Nucleus accumbens (tissue), 56 donors: ENCODE measurements at places on chromosomes 13 and 19.

GRCh38 chr13:74367193-74367592 is 233.0 kb upstream of the KLF12 start:
- DNase-seq: no peak

DNA sequence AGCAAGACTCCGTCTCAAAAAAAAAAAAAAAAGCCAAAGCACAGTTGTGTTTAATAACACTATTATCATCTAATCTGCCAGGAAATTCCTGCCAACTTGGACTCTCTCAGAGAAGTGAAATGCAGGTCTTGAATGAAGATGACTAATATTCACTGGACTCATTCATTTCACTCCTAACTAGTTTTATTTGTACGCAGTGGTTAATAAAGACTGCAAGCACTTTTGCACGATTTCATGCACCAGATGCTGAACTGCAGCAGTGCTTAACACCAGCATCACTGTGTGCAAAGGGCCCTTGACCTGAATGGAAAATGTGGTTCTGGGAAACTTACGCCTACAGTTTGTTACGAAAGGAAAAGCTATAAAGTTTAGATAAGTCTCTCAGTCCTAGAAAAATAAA is 63.3 kb downstream of the DHRS12 start:
- no peak for DNase-seq

DNA sequence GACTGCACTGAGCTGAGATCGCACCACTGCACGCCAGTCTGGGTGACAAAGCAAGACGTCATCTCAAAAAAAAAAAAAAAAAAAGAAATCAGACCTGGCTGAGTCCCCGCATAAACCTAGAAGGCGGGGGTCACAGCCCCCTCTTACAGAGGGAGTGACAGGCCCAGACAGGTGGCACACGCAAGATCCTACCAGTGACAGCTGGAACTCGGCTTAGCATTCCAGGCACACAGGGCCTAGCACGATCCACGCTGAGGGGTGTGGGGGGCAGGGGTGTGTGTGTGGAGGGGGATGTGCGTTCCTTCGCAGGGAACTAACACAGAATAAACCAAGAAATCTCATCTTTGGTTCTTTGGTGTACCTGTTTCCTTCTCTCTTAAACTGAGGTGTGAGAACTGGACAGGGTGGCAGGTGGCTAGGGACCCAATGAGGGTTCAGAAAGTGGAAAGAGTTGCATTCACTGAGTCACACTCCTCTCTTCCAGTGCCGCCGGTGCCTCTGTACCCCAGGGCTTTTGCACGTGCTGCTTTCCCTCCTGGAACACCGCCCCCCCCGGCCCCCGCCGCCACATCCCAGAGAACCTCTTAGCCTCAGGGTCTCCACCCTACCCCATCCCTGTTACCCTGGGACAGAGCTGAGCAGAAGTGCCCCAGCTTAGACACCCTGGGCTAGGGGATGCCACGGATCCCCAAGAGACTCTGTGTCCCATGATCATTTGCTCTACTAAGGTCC is 5.0 kb downstream of the SGTA start:
- no peak for DNase-seq

GRCh38 chr13:44918326-44919103 is 70.8 kb downstream of the NUFIP1 start:
- DNase-seq: peak; percentile 83

DNA sequence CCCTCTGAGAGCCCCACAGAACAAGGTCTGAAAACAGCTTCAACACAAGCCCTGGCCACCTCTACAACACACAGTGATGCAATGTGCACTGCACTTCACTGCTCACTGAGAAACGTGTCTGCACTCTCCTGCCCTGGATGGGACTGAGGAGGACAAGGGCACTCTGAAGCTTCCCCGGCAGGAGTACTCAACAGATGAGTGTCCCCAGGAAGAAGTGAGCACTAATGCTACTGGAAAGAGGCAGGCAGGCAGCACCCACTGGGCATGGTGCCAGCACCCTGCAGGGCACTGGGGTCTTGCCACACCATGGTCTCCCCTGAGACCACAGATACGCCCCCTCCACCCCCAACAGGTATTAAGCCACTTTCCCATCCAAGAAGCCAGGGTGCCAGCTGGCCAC is 17.7 kb upstream of the SLC35E1 start:
- no peak for DNase-seq

DNA sequence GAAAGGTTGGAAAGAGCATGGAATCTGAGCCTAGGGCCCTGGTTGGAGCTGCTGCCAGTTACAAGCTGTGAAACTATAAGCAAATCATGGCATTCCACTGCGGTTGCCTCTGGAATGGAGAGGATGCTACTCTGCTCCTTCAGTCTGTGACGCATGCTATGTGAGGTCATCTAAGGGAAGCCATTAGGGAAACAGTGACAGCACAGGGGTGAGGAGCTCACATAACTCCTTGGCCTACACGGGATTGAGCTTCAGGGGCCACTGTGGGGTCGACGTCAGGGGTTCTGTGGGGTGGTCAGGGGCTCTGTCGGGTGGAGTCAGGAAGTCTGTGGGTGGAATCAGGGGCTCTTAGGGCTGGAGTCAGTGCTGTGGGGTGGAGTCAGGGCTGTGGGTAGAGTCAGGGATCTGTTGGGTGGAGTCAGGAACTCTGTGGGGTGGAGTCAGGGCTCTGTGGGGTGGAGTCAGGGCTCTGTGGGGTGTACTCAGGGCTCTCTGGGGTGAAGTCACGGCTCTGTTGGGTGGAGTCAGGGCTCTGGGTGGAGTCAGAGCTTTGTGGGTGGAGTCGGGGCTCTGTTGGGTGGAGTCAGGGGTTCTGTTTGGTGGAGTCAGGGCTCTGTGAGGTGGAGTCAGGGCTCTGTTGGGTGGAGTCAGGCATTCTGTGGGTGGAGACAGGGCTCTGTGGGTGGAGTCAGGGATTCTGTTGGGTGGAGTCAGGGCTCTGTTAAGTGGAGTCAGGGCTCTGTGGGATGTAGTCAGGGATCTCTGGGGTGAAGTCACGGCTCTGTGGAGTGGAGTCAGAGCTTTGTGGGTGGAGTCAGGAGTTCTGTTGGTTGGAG is 35.8 kb upstream of the MEDAG start:
- no peak for DNase-seq

DNA sequence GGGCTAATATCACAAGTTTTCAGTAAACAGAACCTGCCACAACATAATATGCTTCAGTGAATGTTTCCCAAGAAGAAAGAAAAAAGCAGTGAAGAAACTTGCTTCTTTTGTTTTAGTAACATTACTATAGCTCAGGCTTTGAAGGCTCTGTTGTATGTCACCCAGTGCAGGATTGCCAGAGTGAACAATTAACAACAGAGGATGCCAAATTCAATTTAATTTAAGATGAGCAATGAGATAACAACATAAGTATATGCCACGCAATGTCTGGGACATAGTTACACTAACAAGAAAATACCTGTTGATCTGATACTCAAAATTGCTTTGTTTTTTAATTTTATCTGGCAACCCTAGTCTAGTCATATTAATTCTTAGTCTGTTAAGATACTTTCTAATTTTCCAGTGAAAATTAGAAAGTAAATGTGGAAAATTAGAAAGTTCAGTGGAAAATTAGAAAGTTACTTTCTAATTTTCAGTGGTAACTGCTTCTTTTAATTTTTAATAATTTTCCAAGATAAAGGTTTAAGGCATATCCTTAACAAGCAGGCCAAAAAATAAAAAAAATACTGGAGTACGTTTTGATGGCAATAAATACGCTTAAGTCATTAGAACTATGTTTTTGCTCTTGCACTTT is 336.3 kb downstream of the SLITRK6 start:
- no peak for DNase-seq

GRCh38 chr13:50589651-50590054 is 253.8 kb downstream of the DLEU7 start:
- DNase-seq: no peak

DNA sequence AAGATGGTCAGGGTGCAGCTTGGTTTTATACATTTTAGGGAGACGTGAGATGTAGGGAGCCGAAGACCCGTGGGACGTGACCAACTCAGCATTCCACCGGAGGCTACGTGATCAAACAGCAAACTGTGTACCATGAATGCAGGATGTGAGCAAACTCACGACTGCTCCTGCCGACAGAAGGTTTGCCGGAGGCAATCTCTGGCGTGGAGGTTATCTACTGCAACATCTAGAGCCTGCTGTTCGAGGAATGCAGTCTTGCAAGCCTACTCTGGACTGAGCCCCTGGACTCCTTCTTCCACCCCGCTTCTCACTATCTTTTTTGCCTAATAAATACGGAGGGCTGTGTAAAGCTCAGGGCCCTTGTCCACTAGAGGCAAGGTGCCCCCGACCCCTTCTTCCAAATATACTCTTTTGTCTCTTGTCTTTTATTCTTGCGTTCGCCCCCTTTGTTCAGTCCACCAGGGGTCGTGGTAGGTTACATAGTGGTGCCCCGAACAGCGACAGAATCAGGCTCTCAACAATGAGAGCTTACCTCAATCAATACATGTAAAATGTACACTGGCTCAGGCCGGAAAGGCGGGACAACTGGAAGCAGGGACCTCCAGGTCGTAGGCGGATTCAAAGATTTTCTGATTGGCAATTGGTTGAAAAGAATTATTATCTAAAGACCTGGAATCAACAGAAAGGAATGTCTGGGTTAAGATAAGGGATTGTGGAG is 8.9 kb upstream of the OR1I1 start:
- no peak for DNase-seq

GRCh38 chr19:23203841-23204344 is 46.3 kb downstream of the ZNF724 start:
- DNase-seq: no peak

DNA sequence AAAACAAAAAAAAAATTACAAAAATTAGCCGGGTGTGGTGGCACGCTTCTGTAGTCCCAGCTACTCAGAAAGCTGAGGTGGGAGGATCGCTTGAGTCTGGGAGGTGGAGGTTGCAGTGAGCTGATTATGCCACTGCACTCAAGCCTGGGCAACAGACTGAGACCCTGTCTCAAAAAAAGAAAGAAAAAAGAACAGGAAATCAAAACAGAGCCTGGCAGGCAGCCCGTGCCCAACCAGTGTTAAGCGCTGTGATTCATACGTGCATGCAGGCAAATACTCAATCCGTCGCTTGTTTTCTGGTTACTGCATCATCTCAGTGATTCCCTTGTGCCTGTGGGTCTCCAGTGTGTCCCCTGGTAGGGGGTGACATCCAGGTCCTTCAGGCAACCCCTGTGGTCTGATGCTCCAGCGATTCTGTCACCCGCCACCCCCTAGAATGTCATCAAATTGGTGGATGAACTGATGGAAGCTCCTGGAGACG is 18.1 kb downstream of the DDX39A start:
- DNase-seq: no peak

GRCh38 chr19:5086725-5087439 is 118.0 kb downstream of the KDM4B start:
- no peak for DNase-seq

DNA sequence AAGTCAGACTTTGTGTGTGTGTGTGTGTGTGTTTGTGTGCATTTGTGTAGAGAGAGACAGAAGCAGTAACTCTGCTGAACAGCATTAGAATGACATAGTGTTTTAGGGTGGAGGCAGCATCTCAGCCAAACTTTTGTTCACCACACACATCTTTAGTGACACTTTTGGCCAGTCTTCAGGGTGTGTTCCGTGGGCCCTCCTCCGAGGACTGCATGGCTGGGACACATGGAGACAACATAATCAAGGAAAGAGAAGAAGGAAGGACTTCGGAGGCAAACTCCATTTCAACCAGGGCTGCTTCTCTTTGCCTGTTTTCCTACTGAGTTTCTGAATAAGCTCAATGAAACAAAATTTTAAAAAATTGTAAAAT is 205.1 kb downstream of the LHFPL6 start:
- DNase-seq: no peak

DNA sequence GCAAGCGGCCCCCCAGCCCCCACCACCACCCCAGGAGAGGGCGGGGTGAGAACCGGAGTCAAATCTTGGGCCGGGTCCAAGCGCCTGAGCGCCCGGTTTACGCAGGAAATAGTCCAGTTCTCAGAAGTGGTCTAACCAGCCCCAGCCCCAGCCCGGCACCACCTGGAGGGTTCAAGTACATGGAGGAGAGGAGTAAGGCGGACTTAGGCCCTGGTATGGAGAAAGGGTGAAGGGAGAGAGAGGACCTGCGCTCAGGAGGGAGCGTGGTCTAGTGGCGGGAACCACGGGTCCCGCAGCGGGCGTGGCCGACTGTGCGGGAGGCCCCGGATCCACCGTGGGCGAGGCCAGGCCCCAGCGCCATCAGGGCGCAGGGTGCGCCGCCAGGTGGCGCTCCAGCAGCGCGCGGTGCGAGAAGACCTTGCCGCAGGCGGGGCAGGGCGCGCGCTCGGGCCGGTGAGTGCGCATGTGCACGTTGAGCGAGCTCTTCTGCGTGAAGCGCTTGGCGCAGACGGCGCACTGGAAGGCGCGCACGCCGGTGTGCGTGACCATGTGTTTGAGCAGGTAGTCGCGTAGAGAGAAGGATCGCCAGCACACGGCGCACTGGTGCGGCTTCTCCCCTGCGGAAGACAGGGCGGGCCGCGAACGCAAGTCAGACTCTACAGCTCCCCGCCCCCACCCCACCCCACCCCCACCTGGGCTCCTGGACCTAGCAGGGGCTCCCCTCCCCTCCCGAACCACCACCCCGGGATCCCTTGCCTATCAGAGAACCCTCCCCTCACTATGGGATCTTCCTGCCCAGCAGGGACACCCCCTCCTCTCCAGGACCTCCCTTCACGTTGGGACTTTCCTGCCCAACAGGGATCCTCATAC is 2.1 kb upstream of the SLC27A5 start:
- peak; percentile 55 for DNase-seq

GRCh38 chr19:4732680-4733114 is 9.1 kb upstream of the DPP9 start:
- peak; percentile 17 for DNase-seq

DNA sequence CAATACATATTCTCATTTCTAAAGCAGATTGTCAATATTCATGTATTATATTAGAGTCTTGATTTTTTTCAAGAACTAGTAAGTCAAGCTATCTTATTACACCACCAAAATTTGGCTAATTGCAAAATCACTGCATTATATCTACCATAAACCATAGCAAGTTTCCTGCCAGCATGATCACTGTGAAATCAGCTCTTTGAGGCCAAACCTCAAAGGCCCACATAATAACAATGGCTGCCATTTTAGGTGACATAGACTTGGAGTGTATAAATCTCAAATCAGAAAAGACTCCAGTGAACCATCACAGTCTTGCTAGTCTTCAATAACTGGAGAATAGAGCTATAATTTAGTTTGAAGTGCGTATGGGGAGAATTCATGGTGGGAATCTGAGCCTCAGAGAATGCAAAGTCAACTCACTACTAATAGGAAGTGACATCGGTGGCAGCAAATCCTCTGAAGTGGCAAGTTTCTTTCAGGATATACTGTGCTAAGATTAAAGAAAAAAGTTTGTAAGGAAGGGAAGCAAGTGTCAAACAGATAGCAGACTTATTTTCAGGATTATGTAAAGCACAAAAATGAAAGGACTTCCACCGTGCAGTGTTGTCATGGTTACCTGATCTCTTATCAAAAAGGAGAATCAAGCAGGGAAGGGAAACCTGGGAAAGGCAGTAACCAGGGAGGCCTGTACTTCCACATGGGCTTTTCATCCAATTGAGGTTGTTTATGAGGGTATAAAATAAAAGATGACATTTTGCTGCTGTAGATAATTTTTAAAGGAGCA is 117.4 kb upstream of the FNDC3A start:
- no peak for DNase-seq
